ENCODE measurements at places on chromosomes 12 and 14.

DNA sequence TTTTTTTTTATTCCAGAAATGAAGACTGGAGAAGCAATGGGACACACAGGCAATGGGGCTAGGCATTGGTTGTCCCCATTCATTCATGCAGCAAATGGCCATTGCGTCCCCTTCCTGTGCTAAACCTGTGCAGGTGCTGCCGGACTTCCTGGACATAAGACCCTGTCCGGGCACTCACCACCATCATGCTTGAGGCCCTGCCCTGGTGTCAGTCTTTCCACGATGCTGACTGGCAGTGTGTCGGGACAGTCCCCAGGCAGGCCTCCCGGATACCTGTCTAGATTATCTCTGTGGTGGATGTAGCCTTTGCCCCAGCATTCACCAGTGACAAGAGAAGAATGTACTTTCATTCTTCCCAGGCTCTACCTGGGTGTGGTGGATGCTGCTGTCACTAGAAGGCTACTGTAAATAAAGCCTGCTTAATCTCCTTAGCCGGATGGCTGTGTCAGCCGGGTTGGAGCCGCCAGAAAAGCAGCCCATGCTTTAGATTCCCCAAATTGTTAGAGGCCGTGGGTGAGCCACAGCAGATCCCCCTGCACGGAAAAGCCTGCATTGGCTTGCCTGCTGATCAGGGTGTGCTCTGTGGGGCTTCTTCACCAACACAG is 94.5 kb upstream of the PARP11 start:
- no peak for DNase-seq

DNA sequence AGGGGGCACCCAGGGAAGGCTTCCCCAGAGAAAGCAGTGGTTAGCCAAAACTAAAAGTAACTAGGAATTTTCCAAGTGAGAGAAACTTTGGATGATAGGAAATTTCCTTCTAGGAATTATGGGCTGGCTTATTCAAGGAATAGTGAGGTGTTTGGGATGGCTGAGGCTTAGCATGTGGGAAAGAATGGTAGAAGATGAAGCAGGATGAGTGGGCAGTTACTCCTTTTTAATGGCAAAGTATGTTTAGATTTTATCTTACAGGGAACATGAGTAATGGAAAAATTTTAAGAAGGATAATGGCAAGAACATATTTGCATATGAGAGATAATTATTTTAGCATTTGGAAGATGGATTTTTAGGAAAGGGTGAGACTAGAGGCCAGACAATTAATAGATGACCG is 197.6 kb downstream of the SLC38A4 start:
- DNase-seq: no peak

GRCh38 chr12:47947341-47947740 is 16.1 kb upstream of the TMEM106C start:
- DNase-seq: no peak

GRCh38 chr14:45150386-45150890 is 14.7 kb downstream of the FANCM start:
- DNase-seq: no peak

DNA sequence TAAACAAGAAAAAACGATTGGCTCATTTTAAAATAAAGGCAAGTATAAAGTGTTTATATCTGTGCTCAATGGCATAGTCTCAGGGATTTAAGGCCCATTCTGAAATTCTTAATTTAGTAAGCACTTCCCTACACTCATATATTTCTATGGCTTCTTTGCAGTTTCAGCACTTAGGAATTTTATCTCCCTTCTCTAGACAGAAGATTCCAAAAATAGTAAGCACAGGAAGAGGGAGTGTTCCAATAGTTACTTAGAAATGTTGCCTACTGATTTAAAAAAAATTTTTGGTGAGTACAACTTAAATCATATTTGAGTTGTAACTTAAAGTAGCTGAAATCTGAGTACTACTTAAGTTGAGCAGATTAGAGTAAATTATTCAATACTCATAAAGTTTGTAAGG is 19.8 kb downstream of the INSM2 start:
- peak; percentile 10 for DNase-seq

GRCh38 chr14:75926431-75927115 is 55.2 kb downstream of the TGFB3 start:
- no peak for DNase-seq

DNA sequence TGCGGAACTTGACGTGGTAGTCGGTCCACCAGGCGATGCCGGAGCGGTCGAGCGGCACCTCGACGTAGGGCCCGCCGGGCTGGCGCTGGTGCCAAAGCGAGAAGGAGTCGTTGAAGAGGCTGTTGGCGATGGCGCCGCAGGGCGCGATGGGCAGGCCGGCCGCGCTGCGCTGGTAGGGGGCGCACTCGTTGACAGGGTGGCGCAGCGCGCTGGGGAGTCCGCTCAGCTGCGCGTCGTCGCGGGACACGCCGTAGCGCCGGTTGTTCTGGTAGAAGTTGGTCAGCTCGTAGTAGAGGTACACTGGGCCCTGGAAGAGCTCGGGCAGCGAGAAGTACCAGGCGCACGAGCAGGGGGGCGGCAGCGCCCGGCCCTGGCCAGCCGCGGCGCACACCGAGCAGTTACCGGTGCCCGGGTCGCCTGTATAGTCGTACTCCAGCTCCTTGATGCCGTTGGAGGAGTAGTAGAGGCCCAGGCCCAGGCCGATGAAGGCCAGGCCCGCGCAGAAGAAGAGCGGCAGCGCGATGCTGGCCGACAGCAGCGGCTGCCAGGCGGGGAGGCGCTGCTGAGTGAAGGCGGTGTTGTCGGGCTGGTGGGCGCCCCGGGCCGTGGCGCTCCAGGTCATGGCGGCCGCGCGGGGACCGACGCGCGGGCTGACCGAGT is 482 bp downstream of the TMEM30B start:
- DNase-seq: no peak

GRCh38 chr12:54184024-54184805 is 4.6 kb downstream of the SMUG1 start:
- DNase-seq: no peak

Measured in fibroblast of skin of left quadriceps (primary cell).